ENCODE measurements at places on chromosomes 5 and 9. TPM values are rescaled to one million over a fixed set of nuclear protein-coding genes. Genes with fewer than 3 reads are reported as not detected.

DNA sequence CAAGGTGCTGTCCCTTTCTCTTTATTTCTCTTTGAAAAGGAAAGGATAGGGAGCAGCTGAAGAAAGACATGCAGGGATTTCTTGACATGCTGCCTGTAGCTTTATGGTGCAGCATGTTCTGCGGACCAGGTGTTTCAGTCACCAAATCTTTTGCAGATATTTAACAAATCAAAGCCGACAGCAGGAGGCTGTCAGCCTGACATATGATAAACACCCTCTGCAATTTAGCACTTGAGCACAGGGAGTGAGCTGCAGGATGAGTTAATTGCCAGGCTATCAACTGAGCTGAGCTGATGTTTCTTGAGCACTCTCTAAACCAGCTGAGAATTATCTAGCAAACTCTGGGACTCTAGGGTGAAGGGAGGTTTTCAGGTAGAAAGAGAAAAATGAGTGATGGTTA, 212.8 kb upstream of the ATP10B start:
- no peak overlapping the region for H3K4me3 ChIP-seq
- H3K4me1 ChIP-seq = no peaks in the 10 kb centered on the region
- no peaks in the 10 kb centered on the region for H3K36me3 ChIP-seq
- H3K27ac ChIP-seq = no peak overlapping the region

GRCh38 chr5:154473581-154474283, 4.3 kb downstream of the HAND1 start:
- no peak overlapping the region for H3K27ac ChIP-seq
- H3K4me1 ChIP-seq = peaks cover 61% of the 10 kb centered on the region
- H3K27me3 ChIP-seq = peaks cover 100% of the 10 kb centered on the region
- H3K36me3 ChIP-seq = no peaks in the 10 kb centered on the region

- peaks cover 4% of the 10 kb centered on the region for H3K27me3 ChIP-seq
- no peak overlapping the region for H3K4me3 ChIP-seq
- no peak overlapping the region for H3K27ac ChIP-seq
- DNase-seq = no peak
- H3K36me3 ChIP-seq = no peaks in the 10 kb centered on the region
Observed at GRCh38 chr9:126016579-126017290, 269.6 kb downstream of the PBX3 start.

GLRA1 gene
- total RNA-seq = not detected

DNA sequence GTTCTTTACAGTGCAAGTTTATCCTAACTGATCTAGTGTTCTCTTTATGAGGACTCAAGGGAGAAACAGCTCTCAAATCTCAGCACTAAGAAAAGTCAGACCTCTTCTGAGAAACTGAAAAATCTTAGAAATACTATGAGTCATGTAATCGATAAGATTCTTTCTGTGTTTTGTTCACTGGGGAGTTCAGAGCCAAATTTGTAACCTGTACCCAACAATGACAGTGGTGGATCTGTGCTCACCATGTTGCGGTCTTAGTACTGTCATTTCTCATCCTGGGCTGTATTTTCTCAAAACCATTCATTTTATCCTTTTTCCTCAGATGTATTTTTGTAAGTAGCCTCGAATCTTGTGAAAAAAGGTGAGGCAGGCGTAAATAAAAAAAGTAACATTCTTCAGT, 146.4 kb downstream of the ACER2 start:
- H3K36me3 ChIP-seq = no peaks in the 10 kb centered on the region
- H3K4me1 ChIP-seq = peaks cover 5% of the 10 kb centered on the region
- H3K27me3 ChIP-seq = no peaks in the 10 kb centered on the region
- no peak overlapping the region for H3K27ac ChIP-seq

MEGF10 gene
- total RNA-seq = 0.30 TPM

FXN gene
- 10.9 TPM for total RNA-seq

ADGRD2 gene
- total RNA-seq = not detected

PTGES gene
- 3.9 TPM for total RNA-seq

DNA sequence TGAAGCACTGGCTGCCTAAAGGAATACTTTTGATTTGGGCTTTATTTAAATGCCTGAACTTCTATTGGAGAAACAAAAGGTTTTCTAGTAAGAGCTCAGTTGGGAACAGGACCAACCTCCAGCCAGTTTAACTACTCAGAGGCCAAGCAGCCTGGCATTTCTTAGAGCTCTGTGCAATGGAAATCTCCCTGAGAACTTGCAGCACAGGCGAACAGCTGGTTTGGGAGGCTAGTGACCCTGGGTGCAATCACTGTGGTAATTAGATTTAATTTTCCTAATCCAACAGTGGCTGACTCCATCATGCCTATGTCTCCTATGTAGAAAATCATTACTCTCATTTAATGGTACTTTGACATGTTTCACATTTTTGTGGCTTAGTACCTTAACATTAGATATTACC, 1.0 kb upstream of the CDH6 start:
- no peak for DNase-seq
- no peaks in the 10 kb centered on the region for H3K36me3 ChIP-seq
- no peak overlapping the region for H3K4me3 ChIP-seq
- peaks cover 12% of the 10 kb centered on the region for H3K4me1 ChIP-seq

DNA sequence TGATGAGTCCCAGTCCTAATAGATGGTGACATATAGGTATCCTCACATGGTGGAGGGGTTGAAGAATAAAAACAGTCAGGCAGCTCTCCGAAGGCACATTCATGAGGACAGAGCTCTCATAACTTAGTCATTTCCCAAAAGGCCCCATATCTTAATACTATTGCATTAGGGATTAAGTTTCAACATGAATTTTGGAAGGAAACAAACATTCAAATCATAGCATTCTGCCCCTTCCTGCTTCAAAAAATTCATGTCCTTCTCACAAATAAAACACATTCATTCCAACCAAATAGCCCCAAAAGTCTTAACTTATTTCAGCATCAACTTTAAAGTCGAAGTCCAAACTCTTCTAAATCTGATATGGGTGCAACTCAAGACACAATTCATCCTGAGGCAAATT, 277.2 kb upstream of the NR4A3 start:
- H3K27me3 ChIP-seq = no peaks in the 10 kb centered on the region
- no peak for DNase-seq
- H3K4me3 ChIP-seq = no peak overlapping the region
- no peaks in the 10 kb centered on the region for H3K36me3 ChIP-seq
- no peak overlapping the region for H3K27ac ChIP-seq

- H3K36me3 ChIP-seq = no peaks in the 10 kb centered on the region
- no peak overlapping the region for H3K27ac ChIP-seq
- H3K4me1 ChIP-seq = no peaks in the 10 kb centered on the region
- H3K4me3 ChIP-seq = no peak overlapping the region
- H3K27me3 ChIP-seq = no peaks in the 10 kb centered on the region
Observed at GRCh38 chr9:23740531-23740930, 85.5 kb downstream of the ELAVL2 start.

DNA sequence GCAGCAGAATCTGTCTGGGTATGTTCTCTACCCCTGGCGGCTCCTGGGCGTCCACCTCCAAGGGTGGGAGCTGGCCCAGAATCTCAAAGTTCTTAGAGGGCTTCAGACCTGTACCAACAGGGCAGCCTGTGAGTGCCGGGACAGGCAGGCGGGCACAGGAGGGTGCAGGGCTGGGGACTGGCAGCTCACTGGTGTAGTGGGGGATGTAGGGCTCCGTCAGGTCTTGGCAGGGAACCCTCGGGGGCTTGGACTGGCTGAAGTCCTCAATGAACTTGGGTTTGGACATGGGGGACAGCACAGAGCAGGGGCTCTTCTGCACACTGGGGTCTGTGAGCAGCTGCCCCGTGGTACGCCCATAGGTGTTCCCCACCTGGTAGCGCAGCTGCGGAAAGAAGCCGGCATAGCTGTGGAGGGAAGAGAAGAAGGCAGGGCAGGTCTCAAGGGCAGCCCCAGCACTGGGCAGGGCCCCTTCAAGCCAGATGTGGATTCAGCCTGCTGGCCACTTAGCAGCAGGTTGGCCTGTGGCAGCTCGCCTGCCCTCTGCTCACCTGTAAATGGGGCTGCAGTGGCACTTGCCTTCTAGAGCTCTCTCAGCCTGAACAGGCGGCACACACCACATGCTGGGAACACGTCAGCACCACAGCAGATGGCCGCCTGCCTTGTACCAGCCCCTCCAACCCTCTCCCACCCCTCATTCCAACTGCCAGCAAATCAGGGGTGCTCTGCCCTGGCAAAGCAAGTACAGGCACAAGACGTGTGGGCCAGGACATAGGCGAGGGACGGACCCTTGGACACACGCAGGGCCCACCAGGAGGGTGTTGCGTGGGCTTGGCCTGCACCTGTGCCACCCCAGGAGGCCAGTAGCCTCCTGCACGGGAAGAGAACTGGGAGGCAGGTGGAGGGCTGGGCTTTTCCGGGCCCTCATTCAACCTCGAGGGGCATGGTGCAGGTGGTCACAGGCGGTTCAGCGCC, 4.6 kb downstream of the TUBB4B start:
- H3K36me3 ChIP-seq = peaks cover 23% of the 10 kb centered on the region
- DNase-seq = no peak
- no peaks in the 10 kb centered on the region for H3K27me3 ChIP-seq
- H3K27ac ChIP-seq = no peak overlapping the region

GRCh38 chr5:68139611-68140441, 75.7 kb upstream of the PIK3R1 start:
- no peak for DNase-seq
- H3K4me3 ChIP-seq = no peak overlapping the region
- no peak overlapping the region for H3K27ac ChIP-seq
- no peaks in the 10 kb centered on the region for H3K4me1 ChIP-seq
- no peaks in the 10 kb centered on the region for H3K36me3 ChIP-seq
- no peaks in the 10 kb centered on the region for H3K27me3 ChIP-seq

DNA sequence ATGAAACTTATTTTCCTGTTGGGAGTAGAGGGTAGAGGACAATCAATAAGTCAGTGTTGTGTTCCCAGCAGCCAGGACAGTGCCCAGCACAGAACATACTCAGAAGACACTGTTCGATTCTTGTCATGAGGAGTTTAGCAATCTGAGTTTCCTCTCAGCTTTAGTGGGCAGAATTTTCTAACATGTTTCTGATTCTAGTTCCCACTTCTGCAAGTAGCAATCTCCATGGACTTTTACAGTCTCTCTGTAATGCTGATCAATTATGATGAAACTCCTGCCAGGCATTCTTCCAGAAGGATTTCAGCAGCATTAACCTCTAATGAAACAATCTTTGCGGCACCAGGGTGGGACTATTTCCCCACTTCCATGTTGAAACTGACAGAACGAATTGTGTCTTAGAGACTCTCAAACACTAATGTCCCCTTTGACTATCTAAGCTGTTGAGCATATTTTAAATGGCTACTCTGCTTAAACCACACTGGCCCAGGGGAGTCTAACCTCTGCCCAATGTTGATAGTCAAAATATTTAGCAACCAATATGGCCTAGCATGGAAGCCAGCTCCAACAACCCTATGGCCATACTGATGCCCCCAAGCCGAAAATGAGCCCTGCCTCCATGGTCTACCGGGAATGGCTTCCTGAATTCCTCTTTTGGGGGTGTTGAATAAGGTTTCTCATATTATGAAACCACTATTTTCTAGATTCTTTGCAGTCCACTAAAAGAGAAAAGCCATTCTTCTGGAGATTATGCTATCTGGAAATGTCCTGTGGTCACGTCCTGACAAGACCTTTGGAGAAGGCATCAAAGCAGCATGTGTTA, 484.3 kb downstream of the BNC2 start:
- no peaks in the 10 kb centered on the region for H3K36me3 ChIP-seq
- no peak overlapping the region for H3K27ac ChIP-seq
- H3K4me3 ChIP-seq = no peak overlapping the region
- H3K27me3 ChIP-seq = no peaks in the 10 kb centered on the region
- H3K4me1 ChIP-seq = no peaks in the 10 kb centered on the region
- DNase-seq = no peak

PDZD2 gene
- 67.8 TPM for total RNA-seq

PCDHB8 gene
- 2.6 TPM for total RNA-seq

DNA sequence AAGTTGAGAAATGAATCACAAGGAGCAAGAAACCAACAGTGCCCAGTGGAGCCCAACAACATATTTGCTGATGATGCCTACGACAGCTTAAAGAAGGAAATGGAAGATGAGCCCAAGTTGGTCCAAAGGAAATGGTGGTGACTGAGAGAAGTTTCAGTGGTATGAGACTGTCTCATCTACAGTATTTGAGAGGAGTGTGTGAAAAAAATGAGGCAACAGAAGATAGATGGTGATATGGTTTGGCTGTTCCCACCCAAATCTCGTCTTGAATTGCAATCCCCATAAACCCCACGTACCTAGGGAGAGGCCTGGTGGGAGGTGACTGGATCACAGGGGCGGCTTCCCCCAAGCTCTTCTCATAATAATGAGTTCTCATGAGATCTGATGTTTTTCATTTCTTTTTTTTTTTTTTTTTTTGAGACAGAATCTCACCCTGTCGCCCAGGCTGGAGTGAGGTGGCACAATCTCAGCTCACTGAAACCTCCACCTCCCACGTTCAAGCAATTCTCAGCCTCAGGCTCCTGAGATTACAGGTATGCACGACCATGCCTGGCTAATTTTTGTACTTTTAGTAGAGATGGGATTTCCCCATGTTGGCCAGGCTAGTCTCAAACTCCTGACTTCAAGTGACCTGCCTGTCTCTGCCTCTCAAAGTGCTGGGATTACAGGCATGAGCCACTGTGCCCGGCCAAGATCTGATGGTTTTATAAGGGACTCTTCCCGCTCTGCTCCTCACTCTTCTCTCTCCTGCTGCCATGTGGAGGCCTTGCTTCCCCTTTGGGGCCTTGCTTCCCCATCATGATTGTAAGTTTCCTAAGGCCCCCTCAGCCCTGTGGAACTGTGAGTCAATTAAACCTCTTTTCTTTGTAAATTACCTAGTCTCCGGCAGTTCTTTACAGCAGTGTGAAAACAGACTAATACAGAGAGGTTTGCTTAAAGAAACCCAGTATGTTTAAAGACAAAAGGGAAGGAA, 30.2 kb downstream of the EFCAB9 start:
- H3K27ac ChIP-seq = no peak overlapping the region
- no peaks in the 10 kb centered on the region for H3K4me1 ChIP-seq
- H3K4me3 ChIP-seq = no peak overlapping the region
- H3K36me3 ChIP-seq = peaks cover 33% of the 10 kb centered on the region
- no peaks in the 10 kb centered on the region for H3K27me3 ChIP-seq

- DNase-seq = no peak
- no peak overlapping the region for H3K4me3 ChIP-seq
- H3K27me3 ChIP-seq = no peaks in the 10 kb centered on the region
- H3K27ac ChIP-seq = no peak overlapping the region
Observed at GRCh38 chr5:115271295-115272050, 8.8 kb upstream of the PGGT1B start.

RGP1 gene
- 29.6 TPM for total RNA-seq

IQGAP2 gene
- 42.0 TPM for total RNA-seq

GRCh38 chr5:50406877-50407276, 34.2 kb downstream of the EMB start:
- H3K4me1 ChIP-seq = no peaks in the 10 kb centered on the region
- no peak overlapping the region for H3K4me3 ChIP-seq
- H3K27ac ChIP-seq = no peak overlapping the region
- H3K36me3 ChIP-seq = no peaks in the 10 kb centered on the region
- no peak for DNase-seq

- peak overlapping the region; percentile 31 for H3K27ac ChIP-seq
- peaks cover 23% of the 10 kb centered on the region for H3K4me1 ChIP-seq
- DNase-seq = no peak
- H3K4me3 ChIP-seq = no peak overlapping the region
- H3K27me3 ChIP-seq = no peaks in the 10 kb centered on the region
Observed at GRCh38 chr5:139131465-139131864, 66.7 kb downstream of the SIL1 start.

All from lower lobe of right lung (tissue), 2 donors.